GM10248 (cell line): ENCODE measurements at places on chromosomes 6 and 20.

DNA sequence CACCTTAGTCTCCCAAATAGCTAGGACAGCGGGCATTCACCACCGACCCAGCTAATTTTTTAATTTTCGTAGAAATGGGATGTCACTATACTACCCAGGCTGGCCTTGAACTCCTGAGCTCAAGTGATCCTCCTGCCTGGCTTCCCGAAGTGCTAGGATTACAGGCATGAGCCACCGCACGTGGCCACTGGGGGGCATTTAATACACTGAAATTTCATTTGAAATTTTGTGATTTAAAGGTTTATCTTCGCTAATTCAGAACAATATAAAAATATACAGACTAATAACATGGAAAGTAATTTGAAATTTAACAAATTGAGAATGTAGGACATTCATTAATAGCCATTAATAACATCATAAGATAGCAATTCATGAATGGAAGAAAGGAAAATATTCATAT, 20.5 kb upstream of the TBC1D32 start:
- DNase-seq, result no peak

GRCh38 chr6:2804516-2804915, 37.1 kb downstream of the SERPINB1 start:
- DNase-seq, result no peak

DNA sequence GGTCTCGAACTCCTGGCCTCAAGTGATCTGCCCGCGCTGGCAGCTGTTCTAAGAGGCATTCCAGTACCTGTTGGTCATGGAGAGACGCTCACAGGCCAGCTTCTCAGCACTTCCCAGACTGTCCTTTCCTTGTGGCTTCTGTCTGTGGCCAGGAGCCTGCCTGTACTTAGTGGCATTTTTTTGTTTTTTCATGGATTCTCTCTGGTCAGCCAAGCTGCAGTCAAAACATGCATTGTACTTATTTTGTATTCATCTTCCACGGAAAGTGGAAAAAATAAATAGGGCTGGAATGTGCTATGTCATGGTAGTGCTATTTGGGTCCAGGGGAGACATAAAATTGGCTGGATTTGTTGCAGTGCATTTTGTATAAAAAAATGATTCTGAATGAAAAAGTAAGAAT, 29.1 kb downstream of the ZDHHC14 start:
- DNase-seq, result no peak

GRCh38 chr6:88368071-88368787, 202.1 kb upstream of the CNR1 start:
- no peak for DNase-seq

- no peak for DNase-seq
Observed at GRCh38 chr6:44820321-44820720, 432.8 kb downstream of the CDC5L start.

GRCh38 chr6:105892577-105893262, 193.4 kb upstream of the PRDM1 start:
- DNase-seq, result peak; percentile 68

DNA sequence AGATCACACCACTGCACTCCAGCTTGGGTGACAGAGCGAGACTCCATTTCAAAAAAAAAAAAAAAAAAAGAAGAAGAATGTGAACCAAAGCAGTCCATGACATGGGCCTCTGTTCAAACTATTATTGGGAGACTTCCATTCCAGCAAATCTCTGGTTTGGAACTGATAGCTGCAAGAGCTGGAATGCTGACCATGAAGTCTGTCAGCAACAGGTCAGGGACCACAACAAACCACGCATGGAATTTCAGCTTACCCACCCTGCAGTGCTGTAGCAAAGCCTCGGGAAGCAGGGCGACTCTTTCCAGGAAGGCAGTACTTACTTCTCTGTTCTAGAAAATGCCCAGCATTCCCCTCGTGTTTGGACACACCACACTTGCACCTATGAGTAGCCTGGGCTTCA, 34.1 kb upstream of the TBC1D7 start:
- no peak for DNase-seq

GRCh38 chr20:33532753-33533459, 43.0 kb downstream of the CBFA2T2 start:
- no peak for DNase-seq

DNA sequence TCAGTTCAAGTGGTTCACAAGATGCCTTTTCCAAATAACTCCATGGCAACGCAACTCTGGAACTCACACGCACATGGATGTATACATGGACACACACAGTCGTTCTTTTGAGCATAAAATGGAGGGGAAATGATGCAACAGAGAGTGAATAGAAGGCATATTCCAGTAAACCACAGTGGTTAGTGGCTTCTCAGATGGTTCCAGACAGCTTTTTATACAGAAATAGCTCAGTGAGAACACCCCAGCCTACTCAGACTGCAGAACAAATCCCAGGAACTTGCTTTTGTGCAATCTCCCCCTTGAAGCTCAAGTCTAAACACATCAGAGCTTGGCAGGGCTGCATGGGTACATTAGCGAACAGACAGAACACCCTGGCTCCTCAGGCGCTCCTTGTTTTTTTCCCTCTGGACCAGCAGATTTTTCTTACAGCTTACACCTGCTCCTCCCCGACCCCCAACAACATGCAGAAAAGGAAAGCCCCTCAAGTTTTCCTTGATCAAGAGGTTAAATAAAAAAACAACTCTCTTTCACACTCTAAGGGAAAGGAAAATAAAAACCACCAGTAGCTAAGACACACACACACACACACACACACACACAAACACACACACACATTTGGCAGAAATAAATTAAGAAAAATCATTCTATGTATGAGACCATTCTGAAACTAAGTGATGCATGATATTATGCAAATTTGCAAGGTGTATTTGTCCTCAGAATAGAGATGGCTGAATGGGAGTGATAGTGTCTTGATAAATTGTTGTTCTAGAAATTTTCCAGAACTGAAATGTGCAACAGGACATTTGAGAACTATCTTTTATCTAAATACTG, 51.2 kb upstream of the RANBP9 start:
- DNase-seq, result no peak

- no peak for DNase-seq
Observed at GRCh38 chr6:135280375-135281136, 99.4 kb downstream of the MYB start.

GRCh38 chr6:103680116-103680515, 1179.6 kb downstream of the HACE1 start:
- DNase-seq, result no peak
